ENCODE measurements at places on chromosomes 12 and 14.

- DNase-seq, result no peak
Measured at GRCh38 chr14:30673071-30673470, 51.0 kb downstream of the SCFD1 start.

GRCh38 chr14:23910101-23910875 lies 43.3 kb upstream of the DHRS4 start:
- DNase-seq, result no peak

GRCh38 chr12:28866296-28866695 lies 282.8 kb upstream of the FAR2 start:
- no peak for DNase-seq

- peak; percentile 13 for DNase-seq
Measured at GRCh38 chr14:69547701-69548348, 26.8 kb downstream of the CCDC177 start.

GRCh38 chr12:75623631-75624154 lies 112.3 kb upstream of the KRR1 start:
- no peak for DNase-seq

DNA sequence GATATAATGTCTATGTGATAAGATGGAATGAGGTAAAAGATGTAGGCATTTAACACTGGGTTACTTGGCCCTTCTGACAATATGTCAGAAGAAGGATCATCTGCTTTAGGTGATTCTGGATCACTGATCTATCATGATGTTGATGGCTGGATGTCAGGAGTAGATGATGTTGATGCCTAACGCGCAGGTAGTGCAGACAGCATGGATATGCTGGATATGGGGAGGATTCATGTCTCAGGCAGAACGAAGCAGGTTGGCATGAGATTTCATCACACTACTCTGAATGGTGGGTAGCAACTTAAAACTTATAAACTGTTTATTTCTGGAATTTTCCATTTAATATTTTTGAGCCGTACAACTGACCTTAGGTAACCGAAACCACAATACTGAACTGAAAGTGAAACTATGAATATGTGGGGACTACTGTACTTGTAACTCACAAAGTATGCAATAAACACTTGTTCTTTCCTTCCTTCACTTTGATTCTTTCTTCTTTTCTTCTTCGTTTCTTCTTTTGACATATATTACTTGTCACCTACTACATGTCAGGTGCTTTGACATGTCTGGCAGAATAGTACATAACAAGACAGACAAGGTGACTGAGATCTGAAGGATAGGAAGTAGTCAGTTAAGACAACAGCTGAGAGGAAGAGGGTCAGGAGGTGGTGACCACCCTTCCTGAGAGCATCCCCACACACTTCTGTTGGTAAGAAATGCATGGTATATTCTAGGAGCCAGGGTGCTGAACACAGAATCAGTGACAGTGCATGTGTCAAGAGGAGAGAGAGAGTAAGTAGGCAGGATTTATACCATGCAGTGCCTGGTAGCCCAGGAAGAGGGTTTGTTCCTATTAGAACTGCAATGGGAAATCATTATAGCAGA lies 238.8 kb downstream of the PPFIA2 start:
- no peak for DNase-seq

DNA sequence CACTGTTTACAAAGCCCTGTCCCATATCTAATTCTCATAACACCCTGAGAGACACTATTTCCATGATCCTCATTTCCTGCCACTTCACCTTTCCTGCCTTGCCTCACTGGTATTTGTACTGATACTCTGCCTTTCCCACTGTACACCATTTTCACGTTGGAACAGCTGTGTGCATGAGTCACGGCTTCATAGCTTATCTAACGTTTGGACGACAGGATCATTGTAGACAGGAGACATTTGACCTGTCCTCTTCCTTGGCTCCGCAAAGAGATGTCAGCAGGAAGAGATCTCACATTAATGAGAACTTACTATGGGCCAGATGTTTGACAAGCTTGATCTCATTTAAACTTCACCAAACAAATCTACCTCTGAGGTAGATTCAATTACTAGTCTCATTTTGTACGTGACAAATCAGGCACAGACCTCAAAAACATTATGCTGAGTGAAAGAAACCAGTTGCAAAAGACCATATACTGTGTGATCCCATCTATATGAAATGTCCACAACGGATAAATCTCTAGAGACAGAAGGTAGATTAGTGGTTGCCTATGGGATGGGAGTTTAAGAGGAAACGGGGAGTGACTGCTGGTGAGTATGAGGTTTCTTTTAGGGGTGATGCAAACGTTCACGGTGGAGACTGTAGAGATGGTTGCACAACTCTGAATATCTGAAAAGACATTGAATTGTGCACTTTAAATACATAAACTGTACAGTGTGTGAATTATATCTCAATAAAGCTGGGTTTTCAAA lies 71.2 kb downstream of the KCNK13 start:
- DNase-seq, result no peak

GRCh38 chr14:56811593-56812363 lies 1.5 kb upstream of the OTX2 start:
- DNase-seq, result no peak

DNA sequence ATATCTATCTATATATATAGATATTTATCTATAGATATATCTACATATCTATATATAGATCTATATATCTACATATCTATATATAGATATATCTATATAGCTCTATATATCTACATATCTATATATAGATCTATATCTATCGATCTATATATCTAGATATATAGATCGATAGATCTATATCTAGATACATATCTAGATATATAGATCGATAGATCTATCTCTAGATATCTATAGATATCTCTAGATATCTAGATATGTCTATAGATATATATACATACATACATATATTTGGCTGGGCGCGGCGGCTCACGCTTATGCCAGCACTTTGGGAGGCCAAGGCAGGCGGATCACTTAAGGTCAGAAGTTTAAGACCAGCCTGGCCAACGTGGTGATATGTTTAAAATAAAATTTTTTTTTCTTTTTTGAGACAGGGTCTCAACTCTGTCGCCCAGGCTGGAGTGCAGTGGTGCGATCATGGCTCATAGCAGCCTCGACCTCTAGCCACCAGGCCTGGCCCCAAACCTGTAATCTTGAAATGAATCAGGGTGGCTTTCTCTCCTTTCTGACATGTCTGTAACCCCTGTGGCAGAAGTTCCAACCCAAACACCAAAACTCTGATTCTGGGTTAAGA lies 18.1 kb downstream of the ARPC3 start:
- no peak for DNase-seq

DNA sequence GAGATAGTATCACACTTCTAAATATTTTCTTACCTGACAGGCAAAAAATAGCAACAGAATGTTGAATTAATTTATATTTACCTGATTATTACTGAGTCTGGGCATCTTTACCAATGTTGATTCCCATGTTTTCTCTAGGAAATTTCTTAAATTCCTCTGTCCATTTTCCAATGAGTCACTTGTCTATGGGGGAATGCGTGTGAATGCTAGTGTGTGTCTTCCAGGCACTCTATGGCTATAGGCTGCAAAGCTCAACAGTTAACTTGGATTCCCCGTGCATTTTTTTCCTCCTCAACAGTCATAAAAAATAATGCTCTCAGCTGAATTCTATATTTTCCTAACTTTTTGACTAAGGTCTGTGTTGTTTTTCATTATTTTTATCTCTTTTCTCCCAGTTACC lies 1385.8 kb upstream of the FLRT2 start:
- no peak for DNase-seq

DNA sequence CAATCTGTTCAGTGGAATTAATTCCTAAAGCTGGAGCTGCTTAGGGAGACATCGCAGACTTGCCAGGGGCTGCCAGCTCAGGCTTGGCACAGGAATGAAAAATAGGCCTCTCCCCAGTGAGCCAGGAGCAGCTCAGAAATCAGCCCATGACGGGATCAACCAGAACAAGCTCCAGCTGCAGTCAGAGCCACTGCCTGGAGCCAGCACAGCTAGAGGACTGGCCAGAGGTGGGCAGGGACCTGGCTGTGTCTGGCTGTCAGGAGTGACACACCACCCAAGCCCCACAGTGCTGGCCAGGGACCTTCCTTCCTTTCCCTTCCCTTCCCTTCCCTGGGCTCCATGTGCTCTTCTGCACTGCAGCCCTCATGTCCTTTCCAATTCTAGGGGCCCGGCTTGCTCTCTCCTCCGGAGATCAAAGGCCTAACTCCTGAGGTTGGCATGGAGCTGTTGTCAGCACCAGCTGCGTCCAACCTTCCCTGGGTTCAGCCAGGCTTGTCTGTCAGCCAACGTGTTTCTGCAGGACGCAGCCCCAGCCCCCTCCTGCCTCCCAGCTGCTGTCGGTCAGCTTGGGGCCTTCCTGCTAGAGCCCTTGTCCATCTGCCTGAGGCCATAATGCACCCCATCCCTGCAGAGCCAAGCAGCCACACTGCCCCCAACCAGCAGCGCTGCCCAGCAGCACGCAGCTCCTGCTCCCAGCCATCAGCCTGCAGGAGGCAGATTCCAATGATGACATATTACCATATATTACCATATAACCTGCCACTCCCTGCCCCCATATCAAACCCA lies 149.3 kb downstream of the CALM1 start:
- DNase-seq, result no peak

- DNase-seq, result no peak
Measured at GRCh38 chr14:60276347-60276746, 27.3 kb downstream of the PPM1A start.

GRCh38 chr12:2160043-2160442 lies 107.3 kb downstream of the CACNA1C start:
- no peak for DNase-seq

DNA sequence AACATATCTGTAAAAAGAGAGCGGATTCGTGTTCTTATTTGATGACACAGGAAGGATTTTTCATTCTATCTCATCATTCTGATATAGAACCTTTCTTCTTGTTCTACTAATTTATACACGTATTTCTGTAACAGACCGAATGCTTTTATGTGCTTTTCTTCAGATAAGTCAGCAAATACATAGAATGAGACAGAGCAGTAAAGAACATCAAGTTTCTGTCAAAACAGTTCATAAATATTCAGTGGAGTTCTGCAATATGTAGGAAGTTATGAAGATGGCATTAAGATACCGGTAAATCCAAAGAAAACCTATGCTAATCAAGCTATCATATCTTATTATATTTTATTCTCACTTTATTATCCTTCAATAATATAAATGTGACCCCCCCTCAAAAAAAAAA lies 280.6 kb downstream of the EGLN3 start:
- DNase-seq, result no peak

DNA sequence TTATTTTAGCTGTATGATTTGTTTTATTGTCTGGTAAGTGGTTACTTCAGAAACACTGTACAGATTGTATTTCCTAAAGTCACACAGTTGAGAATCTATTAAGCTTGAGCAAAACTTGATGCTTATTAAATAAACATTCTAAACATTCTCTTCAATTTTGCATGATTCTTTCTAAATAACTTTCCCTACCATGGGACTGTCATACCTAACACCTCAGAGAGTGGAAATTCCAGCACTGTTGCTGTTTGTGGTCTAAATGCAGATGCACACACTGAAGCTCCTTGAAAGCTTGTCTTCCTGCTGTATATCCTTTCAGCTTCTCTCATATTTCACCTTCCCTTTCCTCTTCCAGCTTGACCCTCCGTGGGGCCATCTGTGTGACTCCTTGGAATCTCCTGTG lies 392.0 kb downstream of the LRIG3 start:
- DNase-seq, result no peak

All from stimulated activated CD8-positive, alpha-beta memory T cell treated with anti-CD3 and anti-CD28 coated beads, Interleukin-2, amount 100 ng/mL, for 48 hours (primary cell).